ENCODE measurements at places on chromosomes 3 and 15.

GRCh38 chr15:75455424-75455981 lies 4.0 kb upstream of the SIN3A start:
- DNase-seq, result peak; percentile 95

- DNase-seq, result no peak
Measured at GRCh38 chr3:4750306-4750968, 228.8 kb upstream of the BHLHE40 start.

- DNase-seq, result no peak
Measured at GRCh38 chr3:65685621-65686235, 353.0 kb downstream of the MAGI1 start.

DNA sequence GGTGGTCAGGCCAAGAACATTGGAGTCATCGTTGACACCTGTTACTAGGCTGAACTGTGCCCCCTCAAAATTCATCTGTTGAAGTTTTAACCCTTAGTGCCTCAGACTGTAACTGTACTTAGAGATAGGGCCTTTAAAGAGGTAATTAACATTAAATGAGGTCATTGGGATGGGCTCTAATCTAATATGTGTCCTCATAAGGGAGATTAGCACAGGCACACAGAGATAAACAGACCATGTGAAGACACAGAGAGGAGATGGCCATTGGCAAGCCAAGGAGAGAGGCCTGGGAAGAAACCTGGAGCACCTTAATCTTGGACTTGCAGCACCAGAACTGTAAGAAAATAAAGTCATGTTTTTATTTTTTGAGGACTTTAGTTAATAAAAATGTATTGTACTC lies 59.6 kb downstream of the PLCL2 start:
- DNase-seq, result no peak

DNA sequence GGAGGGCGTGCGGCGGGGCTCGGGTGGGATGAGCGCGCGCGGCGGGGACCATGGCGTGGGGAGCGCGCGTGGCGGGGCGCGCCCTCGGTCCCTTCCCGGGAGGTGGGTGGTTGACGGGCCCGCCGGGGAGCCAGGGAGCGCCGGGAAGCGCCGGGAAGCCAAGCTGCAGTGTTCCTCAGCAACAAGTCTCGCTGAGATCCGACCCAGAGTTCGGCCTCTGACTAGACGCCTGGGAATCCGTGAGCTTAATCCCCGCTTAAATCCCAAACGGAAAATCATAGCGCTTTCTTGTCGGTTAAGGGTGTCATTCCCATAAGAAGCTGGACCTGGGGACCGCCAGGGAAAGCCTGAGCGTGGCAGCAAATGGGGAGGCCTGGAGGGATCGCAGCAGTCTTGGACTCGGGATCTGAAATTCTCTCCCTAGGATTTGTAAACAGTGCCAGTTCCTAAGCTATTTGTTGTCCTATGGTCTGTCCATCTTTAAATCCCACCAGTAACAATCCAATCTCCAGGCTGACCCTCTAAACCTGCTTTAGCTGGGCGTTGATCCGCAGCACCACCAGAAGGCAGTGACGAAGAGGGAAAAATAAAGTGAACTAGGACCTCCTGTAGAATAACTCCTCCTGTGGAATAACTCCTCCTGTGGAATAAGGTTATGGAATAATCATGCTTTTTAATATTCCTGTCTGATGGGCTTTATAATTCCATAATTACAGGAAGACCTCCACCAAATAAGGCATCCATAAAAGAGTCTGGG lies 570 bp upstream of the NEDD4 start:
- DNase-seq, result no peak

DNA sequence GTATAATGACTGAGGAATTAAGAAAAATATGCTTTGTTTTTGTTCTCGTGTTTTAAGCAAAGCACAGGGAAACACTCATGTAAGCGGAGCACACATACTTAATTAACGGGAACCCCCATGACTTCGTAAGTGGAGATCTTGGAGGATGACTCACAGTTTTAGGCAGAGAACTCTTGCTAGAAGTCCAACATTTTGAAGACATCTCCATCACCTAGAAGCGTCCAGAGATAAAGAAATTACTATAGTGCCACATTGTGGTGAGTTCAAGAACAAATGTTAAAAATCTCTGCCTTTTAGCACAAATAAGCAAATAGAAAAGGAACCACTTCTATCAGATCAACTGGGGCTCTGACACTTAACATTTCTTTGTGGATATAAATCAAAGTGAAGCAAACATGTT lies 194.1 kb upstream of the ARHGEF26 start:
- peak; percentile 45 for DNase-seq

- no peak for DNase-seq
Measured at GRCh38 chr3:18177271-18177670, 247.9 kb downstream of the SATB1 start.

DNA sequence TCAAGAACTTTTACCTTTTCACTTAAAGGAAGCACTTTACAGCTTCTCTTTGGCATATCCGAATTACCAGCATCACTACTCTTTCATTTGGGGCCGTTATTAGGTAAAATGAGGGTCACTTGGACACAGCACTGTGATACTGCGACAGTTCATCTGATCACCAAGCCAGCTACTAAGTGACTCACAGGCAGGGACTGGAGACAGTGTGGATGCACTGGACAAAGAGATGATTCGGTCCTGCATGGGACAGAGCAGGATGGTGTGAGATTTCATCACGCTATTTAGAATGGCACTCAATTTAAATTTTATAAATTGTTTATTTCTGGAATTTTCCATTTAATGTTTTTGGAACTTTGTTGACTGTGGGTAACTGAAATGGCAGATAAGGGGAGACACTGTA lies 166.9 kb upstream of the IL12A start:
- no peak for DNase-seq

- DNase-seq, result no peak
Measured at GRCh38 chr15:22981051-22981840, 1.1 kb upstream of the CYFIP1 start.

- no peak for DNase-seq
Measured at GRCh38 chr3:167976516-167977361, 119.0 kb downstream of the GOLIM4 start.

DNA sequence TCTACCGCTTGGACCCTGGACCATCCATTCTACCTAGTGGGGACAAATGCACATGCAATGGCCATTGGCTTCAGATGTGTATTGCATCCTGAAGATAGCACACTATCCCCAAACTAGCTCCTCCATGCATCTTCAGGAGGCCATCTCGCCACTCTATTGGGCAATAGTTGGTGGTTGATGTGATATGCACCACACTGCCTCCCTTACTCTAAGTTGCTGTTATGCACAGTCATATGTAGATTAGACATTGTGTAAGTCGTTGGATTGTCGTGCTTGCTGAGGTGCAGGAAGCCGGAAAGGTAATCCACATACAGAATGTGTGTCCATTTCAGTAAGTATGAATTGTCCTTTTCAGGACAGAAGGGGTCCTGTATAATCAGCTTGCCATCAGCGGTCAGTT lies 26.7 kb upstream of the PLA2G4D start:
- no peak for DNase-seq

- no peak for DNase-seq
Measured at GRCh38 chr3:181050738-181051137, 61.2 kb upstream of the DNAJC19 start.

DNA sequence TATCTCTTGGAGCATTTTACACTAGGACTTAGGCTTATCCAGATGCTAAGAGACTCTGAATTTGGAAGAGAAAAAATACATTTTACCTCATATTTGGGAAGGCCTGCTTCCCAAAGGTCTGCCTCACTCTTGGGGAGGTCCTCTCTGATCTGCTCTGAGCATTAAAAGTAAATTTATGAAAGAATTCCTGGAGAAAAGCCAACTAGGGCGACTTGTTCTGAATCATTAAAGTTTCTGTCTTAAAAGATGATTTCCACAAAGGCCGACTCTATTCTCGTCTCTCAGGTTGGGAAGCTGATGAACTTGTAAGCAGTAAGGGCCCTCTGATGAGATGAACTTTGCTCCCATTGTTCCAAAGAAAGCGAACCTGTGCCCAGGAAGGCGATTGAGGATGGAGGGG lies 48.7 kb upstream of the HES1 start:
- DNase-seq, result no peak

DNA sequence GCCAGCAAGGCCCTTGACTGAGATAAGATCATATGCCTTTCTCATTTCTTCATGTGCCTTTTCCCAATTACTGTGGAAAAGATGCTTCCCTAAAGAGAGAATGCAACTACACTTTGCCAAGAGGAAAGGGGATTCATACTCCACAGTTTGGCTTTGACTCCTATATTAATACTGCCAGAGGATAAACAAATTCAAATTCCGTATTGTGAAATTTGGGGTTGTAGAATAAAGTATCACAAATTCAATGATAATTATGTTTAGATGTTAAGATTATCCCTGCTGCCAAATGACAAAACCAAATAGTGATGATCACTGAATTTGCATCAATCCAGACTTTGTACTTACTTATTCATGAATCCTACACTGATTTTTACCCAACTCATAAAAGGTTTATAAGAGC lies 88.5 kb upstream of the MNS1 start:
- DNase-seq, result no peak

GRCh38 chr15:65365229-65365628 lies 12.6 kb downstream of the IGDCC3 start:
- DNase-seq, result no peak

Data from Karpas-422 (cell line).